ENCODE measurements at places on chromosomes 16 and 17.

DNA sequence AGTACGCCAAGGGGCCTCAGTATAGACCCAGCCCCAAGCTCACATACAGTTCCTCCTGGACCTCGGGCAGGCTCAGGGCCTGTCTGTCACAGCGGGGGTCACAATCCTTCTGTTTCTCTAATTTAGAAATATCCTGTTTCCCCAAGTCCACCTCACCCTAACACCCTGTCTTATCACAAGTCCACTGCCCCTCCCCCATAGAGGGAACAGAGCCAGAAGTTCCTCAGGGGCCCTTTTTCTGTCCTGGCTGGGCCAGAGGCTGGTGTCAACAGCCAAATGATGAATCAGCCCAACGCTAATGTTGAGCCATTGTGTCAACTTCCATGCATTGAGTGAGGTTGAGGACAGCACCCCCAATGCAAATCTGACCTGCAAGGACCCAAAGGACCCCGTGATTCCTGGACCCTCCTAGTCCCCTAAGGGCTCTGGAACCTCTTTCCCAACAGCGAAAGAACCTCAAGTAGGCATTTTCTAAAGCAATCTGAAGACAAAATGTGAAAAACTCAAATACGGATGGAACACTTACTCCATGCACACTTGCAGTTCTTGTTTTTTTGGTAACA, 58.6 kb downstream of the PECAM1 start:
- no peak for DNase-seq

- no peak for DNase-seq
These were observed 5.6 kb downstream of the CIAO3 start for GRCh38 chr16:734981-735881.

GRCh38 chr16:64251742-64252141, 870.1 kb downstream of the CDH11 start:
- DNase-seq = no peak

DNA sequence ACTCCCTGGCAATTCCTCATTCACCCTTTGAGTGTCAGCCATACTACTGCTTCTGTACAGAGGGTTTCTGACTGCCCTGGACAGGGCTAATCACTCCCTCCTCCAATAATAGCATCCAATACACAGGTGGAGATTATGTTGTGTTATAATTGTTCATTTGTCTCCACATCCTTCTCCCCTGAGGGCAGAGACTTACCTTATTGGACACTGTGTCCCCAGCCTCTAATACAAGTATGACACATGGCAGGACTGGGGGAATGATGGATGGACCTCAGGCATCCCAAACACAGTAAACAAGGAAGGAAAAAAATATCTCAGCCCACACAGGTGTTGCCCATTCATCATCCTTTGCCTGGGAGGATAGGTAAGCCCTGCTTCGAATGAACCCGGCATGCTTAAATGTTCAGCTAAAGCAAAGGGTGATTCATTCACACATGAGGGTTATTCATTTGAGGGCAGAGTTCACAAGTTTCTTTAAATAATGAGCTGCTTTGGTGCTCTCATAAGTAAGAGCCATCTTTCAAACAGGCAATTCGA, 34.8 kb downstream of the MMD start:
- DNase-seq = no peak

- no peak for DNase-seq
These were observed 31.7 kb upstream of the ZC3H18 start for GRCh38 chr16:88538366-88539060.

DNA sequence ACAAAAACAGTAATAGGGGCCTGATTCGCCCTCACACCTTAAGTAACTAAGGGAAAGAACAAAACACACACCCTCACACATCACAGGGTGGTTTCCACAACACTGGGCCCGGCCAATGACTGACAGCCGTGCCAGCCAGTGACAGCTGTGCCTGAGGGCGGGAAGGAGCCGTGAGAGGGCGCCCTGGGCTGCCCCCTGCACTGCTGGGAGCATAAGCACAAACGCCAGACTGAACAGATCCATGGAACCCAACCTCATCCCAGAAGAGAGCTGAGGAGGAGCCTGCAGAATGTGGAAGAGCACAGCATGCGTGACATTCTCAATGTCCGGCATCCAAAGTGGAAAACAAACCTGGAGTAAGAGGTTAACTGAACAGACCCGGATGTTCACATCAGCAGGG, 16.0 kb downstream of the CSNK1D start:
- DNase-seq = peak; percentile 82

GRCh38 chr17:73691321-73691766, 47.1 kb upstream of the SDK2 start:
- DNase-seq = no peak

- no peak for DNase-seq
These were observed 120.8 kb upstream of the SEC14L1 start for GRCh38 chr17:77019893-77020379.

DNA sequence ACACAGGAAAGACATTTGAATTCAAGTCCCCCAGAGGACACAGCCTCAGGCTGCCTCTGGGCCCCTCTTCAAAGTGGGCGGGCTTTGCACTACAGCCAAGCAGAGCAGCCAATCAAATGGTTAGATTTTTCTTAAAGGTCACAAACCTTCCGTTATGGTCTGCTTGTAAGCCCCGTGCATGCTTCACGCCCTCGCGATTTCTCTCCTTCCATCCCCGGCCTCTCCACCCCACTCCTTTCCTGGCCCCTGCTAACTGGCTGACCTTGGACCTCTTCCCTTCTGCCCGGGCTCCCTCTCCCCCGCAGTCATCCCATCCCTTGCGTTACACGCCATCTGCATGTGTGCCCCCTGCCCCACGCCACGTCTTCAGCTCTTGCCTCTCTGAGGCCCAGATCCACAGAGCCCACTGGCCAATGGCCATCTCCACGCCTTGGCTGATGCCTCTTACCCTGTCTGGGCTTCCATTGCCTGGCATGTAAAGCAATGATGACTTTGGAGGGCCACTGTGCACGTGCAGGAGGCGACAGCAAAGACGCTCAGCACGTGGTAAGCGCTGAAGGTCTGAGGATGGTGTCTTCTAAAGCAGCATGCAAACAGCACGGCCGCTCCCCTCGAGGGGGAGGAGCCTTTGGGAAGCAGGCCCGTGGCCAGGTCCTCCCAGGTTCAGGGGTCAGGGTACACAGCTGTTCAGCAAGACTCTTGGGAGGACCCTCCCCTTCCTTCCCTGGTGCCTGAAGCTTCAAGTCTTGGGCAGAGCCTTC, 86.8 kb downstream of the ZDHHC7 start:
- no peak for DNase-seq

- no peak for DNase-seq
These were observed 1.6 kb downstream of the MPO start for GRCh38 chr17:58279016-58279711.

DNA sequence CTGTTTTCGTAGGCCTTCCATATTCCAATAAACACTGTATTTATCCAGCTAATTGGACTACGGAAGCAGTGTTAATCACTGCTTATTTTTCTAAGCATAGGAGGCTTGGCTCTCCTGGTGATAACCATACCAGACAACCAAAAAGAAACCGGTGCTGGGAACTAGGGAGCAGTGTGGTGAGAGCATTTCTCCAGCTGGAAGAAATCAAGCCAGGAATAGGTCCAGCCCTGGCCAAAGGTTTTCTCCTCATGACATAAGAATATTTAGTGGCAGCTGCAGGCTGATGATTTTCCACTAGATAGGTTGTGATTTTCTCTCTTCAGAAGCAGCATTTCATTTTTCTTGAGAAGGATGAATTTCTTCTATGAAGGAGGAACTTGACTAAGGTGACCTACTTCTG, 141.5 kb downstream of the TRIM37 start:
- peak; percentile 2 for DNase-seq

GRCh38 chr16:65617421-65617820, 495.6 kb upstream of the CDH11 start:
- no peak for DNase-seq

GRCh38 chr17:47299239-47299910, 24.4 kb upstream of the EFCAB13 start:
- DNase-seq = no peak

GRCh38 chr17:78086740-78087139, 41.8 kb downstream of the TMC6 start:
- no peak for DNase-seq

GRCh38 chr17:57874434-57875289, 24.8 kb upstream of the MRPS23 start:
- DNase-seq = peak; percentile 84

GRCh38 chr16:16578701-16579100, 199.8 kb downstream of the NPIPA7 start:
- no peak for DNase-seq

GRCh38 chr16:72725643-72726042, 322.3 kb downstream of the ZFHX3 start:
- DNase-seq = no peak

DNA sequence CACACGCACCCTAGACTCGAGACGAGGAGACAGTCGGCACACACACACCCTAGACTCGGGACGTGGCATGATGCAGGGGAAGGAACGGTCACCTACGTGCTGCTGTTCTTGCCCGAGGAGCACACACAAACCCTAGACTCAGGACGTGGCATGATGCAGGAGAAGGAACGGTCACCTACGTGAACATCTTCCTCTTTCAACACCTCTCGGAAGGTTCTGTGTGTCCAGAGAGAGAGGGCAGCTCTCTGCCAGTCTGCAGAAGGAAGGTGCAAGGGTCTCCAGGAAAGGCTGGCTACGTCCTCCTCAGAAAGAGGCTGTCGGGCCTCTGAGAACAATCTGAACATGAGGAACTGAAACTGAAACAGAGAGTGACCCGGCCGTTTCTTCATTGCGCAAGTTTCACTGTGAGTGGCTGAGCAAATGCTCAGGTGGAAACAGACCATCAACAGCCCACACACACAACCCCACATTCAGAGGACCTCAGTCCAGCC, 43.4 kb downstream of the ZNF276 start:
- peak; percentile 54 for DNase-seq

DNA sequence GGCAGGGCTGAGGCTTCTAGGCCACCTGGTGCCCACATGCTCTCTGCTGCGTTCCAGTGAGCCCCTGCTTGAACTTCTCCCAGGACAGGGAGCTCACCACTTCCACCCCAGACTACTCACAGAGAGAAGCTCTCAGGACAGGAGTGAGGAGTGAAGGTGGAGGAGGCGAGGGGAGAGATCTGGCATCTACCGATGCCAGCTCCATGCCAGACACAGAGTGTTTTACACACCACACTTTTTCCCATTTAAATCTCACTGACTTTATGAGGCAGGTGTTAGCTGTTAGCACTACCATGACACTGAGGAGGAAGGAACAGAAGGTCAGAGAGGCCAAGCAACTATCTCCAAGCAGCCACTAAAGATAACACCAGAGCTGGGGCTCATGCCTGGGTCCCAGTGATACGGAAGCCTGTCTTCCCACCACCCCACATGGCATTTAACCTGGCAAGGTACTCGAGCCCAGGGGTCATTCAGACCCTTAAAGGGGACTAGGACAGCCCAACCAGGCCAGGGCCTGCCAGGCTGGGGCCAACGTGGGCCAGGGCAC, 6.8 kb downstream of the FAM83G start:
- no peak for DNase-seq

- no peak for DNase-seq
These were observed 157.2 kb upstream of the FOXF1 start for GRCh38 chr16:86353148-86353547.

- no peak for DNase-seq
These were observed 34.2 kb upstream of the IRX3 start for GRCh38 chr16:54320697-54321340.

DNA sequence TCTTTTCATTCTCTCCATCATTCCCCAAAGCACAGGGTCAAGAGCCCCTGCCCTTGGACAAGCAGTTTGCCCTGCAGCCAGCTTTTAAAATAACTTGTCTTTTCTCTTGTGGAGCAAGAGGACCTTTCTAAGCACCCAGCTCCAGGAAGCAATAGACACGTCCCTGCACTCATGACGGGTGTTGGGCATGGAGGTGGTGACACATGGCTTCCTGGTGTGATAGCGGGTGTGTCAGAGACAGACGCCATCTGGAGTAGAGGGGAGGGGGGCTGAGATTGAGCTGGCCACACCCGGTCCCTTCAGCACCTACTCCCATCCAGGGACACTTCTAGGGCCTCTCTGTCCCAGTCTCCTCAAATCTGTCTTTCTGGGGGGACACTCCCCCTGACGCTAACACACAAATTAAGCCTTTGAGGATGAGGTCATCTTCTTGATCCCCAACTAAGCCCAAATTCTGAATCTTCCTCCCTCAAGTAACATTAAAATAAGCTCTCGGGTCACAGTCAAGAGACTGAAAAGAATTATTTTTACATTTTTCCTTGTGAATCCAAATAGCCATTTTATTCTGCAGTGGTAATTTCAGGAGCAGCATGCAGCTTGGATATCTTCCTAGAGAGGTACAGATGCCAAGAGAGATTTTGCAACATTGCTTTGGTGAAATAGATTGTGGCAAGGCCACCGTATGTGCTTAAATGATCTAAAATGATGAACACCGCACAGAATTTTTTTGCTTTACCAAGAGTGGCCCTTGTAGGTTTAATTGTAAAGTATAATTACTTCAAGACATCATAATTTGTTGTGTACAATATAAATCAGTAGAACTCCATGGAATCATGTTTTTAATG, 216.6 kb upstream of the IRX3 start:
- DNase-seq = no peak

DNA sequence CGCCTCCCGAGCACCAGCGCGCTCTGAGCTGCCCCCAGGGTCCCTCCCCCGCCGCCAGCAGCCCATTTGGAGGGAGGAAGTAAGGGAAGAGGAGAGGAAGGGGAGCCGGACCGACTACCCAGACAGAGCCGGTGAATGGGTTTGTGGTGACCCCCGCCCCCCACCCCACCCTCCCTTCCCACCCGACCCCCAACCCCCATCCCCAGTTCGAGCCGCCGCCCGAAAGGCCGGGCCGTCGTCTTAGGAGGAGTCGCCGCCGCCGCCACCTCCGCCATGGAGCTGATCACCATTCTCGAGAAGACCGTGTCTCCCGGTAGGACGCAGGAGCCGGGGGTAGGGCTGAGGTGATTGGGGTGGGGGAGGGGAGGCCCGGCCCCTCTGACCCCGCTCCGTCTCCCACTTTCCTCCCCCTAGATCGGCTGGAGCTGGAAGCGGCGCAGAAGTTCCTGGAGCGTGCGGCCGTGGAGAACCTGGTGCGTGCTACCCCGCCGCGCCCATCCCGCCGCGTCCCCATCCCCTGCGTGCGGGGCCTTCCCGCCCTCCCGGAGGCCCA, 329 bp downstream of the KPNB1 start:
- no peak for DNase-seq

DNA sequence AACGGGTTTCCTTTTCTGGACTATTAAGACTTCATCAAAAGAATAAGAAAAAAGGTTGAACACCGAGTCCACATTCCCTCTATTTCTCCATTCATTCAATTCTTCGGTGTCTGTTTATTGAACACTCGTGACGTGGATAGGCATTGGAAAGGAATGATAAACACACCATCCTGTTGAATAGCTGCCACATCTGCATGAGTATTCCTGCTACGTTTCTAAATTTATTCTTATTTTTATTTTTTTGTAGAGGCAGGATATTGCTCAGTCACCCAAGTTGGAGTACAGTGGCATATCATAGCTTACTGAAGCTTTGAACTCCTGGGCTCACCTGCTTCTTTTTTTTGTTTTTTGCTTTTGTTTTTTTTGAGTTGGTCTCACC, 80.8 kb upstream of the CIBAR2 start:
- DNase-seq = no peak

- no peak for DNase-seq
These were observed 38.3 kb upstream of the NAT9 start for GRCh38 chr17:74814453-74814852.

All from globus pallidus (tissue), 1 donor.